ENCODE measurements at places on chromosomes 2 and 18. TPM values are rescaled to one million over a fixed set of nuclear protein-coding genes. Genes with fewer than 3 reads are reported as not detected.

Gene SERPINB11
- 0.35 TPM for total RNA-seq

Gene COLEC12
- not detected for total RNA-seq

Gene NETO1
- not detected for total RNA-seq

Gene CACNB4
- total RNA-seq, result 0.33 TPM

Gene MYO3B
- 3.3 TPM for total RNA-seq

Gene ELOA2
- not detected for total RNA-seq

Gene FBXO11
- total RNA-seq, result 24.3 TPM

Gene ARHGAP15
- not detected for total RNA-seq

Gene PLEKHH2
- 2.5 TPM for total RNA-seq

Gene TEX44
- not detected for total RNA-seq

Gene HOXD4
- not detected for total RNA-seq

Gene BCS1L
- 37.3 TPM for total RNA-seq

Gene C2orf66
- total RNA-seq, result 0.56 TPM

Gene MLPH
- 7.8 TPM for total RNA-seq

Gene RPRM
- total RNA-seq, result not detected

Gene EVA1A
- 26.4 TPM for total RNA-seq

Gene POTEI
- not detected for total RNA-seq

Gene DSG4
- 0.05 TPM for total RNA-seq

Gene ABHD3
- 6.0 TPM for total RNA-seq

Gene NLRC4
- total RNA-seq, result not detected

Gene ME2
- 48.2 TPM for total RNA-seq

Gene BCL11A
- 10.8 TPM for total RNA-seq

Gene TUBA3E
- not detected for total RNA-seq

Gene CENPA
- total RNA-seq, result 12.6 TPM

Gene RIOK3
- total RNA-seq, result 47.0 TPM

Gene ALPG
- not detected for total RNA-seq

Gene MPPE1
- total RNA-seq, result 14.0 TPM

Gene NMUR1
- not detected for total RNA-seq

Gene CFC1
- not detected for total RNA-seq

Gene TSPYL6
- not detected for total RNA-seq

Gene MERTK
- total RNA-seq, result 2.3 TPM

Gene SPATA3
- total RNA-seq, result not detected

Gene ATL2
- 95.2 TPM for total RNA-seq

Gene GPBAR1
- total RNA-seq, result not detected

Gene LOXHD1
- not detected for total RNA-seq

Gene AOX1
- 3.7 TPM for total RNA-seq

Gene RGPD4
- total RNA-seq, result not detected

Gene NDC80
- total RNA-seq, result 13.9 TPM

Gene PXDN
- total RNA-seq, result 57.2 TPM

Gene IL36A
- not detected for total RNA-seq

Gene IL36RN
- 11.6 TPM for total RNA-seq

Gene CCDC150
- total RNA-seq, result 1.2 TPM

Gene CDH2
- 1.3 TPM for total RNA-seq

Gene GKN1
- total RNA-seq, result not detected

Gene ITPRIPL1
- total RNA-seq, result 0.99 TPM

Gene AKAIN1
- not detected for total RNA-seq

Gene CHRNG
- not detected for total RNA-seq

Gene UGT1A4
- total RNA-seq, result 0.33 TPM

Gene SLC1A4
- 4.2 TPM for total RNA-seq

Gene IL37
- total RNA-seq, result not detected

Gene STON1
- total RNA-seq, result 0.05 TPM

Gene ERFE
- total RNA-seq, result 2.0 TPM

Gene PJVK
- total RNA-seq, result 0.78 TPM

Gene C2orf15
- 1.6 TPM for total RNA-seq

Gene TUBB8B
- not detected for total RNA-seq

Measured in airway epithelial cell (primary cell).